Cardiac muscle cell (in vitro differentiated cells and primary cell): ENCODE measurements at places on chromosomes 6 and 20. TPM values are rescaled to one million over a fixed set of nuclear protein-coding genes. Genes with fewer than 3 reads are reported as not detected.

- H3K27me3 ChIP-seq = no peaks in the 10 kb centered on the region
- H3K4me1 ChIP-seq = no peaks in the 10 kb centered on the region
- no peaks in the 10 kb centered on the region for H3K36me3 ChIP-seq
- no peak for DNase-seq
- H3K4me3 ChIP-seq = no peak overlapping the region
- no peak overlapping the region for H3K27ac ChIP-seq
Observed at GRCh38 chr20:8874437-8874836, 194.4 kb upstream of the PLCB4 start.

GRCh38 chr6:170021579-170021978 lies 269.3 kb downstream of the DLL1 start:
- no peaks in the 10 kb centered on the region for H3K4me1 ChIP-seq
- no peak for DNase-seq
- H3K4me3 ChIP-seq = no peak overlapping the region

The RNF182 gene
- total RNA-seq = 0.78 and 1.3 TPM in 2 replicates

- no peak for DNase-seq
- H3K27ac ChIP-seq = no peak overlapping the region
- no peaks in the 10 kb centered on the region for H3K27me3 ChIP-seq
- H3K4me1 ChIP-seq = no peaks in the 10 kb centered on the region
- H3K36me3 ChIP-seq = no peaks in the 10 kb centered on the region
Observed at GRCh38 chr20:13245250-13245723, 24.2 kb downstream of the ISM1 start.
